ENCODE measurements at places on chromosomes 4 and X. TPM values are rescaled to one million over a fixed set of nuclear protein-coding genes. Genes with fewer than 3 reads are reported as not detected.

- H3K27me3 ChIP-seq, result no peaks in the 10 kb centered on the region
- DNase-seq, result no peak
- no peaks in the 10 kb centered on the region for H3K4me1 ChIP-seq
- no peak overlapping the region for H3K4me3 ChIP-seq
- H3K36me3 ChIP-seq, result no peaks in the 10 kb centered on the region
These were observed 4.3 kb upstream of the SLC4A4 start for GRCh38 chr4:71334465-71334882.

The STK32B gene
- 18.2 TPM for total RNA-seq

DNA sequence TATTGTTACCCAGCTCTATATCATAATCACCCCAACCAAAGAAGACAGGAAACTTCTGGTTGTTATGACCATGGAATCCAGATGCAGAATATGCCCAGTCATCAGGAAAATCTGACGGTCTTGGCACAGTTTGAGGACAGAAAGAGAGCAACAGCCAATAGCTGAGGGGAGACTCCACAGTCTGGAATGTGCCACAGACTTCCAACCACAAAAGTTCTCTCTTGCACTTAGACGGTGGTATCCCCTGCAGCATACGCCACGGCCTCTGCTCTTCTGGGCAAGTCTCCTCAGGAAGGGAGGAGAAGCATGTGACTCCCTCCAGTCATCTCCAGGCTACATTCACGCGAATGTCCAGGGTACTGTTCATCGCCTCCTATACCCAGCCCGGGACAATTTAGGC, 18.4 kb downstream of the ZNF827 start:
- H3K36me3 ChIP-seq, result no peaks in the 10 kb centered on the region
- H3K4me1 ChIP-seq, result peaks cover 5% of the 10 kb centered on the region
- DNase-seq, result no peak
- no peak overlapping the region for H3K4me3 ChIP-seq

DNA sequence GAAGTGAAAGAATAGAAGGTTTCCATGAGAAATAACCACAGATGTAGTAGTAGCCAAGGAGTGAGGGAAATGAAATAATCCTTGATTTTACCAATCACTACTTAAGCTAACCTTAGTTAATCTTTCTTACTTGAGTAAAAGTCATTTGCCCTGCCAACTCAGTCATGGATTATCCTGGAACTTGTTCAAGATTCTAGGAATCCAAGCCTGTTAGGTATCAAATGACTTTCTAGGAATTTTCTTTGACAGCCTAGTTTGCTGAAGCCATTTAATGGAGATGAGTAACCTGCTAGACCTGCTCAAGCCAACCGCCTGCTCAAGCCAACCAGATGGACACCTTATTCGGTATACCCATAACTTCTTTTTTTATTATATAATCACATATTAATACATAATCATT, 180.5 kb downstream of the KLHL13 start:
- H3K36me3 ChIP-seq, result no peaks in the 10 kb centered on the region
- no peak overlapping the region for H3K4me3 ChIP-seq
- no peak for DNase-seq
- no peak overlapping the region for H3K27ac ChIP-seq
- no peaks in the 10 kb centered on the region for H3K27me3 ChIP-seq
- no peaks in the 10 kb centered on the region for H3K4me1 ChIP-seq

DNA sequence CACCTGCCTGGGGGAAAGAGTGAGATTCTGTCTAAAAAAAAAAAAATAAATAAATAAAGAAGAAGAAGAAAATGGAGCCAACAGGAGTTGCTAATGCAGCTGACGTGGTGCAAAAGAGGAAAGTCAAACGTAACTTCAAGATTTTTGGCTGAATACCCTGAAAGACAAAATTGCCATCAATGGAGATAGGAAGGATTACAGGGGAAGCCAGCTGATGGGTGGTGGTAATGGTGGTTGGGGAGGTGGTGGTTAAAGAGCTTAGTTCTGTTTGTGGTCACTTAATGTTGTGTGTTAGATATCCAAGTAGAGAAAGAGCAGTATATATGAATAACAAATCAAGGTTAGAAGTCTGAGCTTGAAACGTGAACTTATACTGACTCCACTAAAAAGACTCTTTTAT, 225.4 kb downstream of the ARHGAP24 start:
- H3K27ac ChIP-seq, result no peak overlapping the region
- H3K4me1 ChIP-seq, result no peaks in the 10 kb centered on the region
- H3K4me3 ChIP-seq, result no peak overlapping the region

DNA sequence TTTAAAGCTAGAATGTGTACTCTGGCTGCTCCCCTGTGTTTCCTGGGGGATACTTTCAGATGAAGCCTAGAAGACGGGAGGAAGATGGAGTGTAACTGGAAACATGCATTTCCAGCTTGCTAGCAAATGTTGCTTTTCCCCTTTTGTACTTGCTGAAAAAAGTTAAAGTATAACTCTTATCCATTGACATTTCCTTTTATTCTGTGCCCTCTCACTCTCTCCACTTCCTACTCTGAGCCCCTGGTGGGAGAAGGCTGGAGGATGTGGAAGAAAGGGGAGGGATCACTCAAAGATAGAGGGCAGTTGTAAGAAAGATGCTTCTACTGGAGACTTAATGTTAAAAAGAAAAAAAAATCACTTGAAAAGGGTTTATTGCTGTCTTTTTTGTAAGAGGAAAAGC, 396.5 kb downstream of the DTHD1 start:
- no peaks in the 10 kb centered on the region for H3K27me3 ChIP-seq
- no peak overlapping the region for H3K4me3 ChIP-seq
- DNase-seq, result no peak

DNA sequence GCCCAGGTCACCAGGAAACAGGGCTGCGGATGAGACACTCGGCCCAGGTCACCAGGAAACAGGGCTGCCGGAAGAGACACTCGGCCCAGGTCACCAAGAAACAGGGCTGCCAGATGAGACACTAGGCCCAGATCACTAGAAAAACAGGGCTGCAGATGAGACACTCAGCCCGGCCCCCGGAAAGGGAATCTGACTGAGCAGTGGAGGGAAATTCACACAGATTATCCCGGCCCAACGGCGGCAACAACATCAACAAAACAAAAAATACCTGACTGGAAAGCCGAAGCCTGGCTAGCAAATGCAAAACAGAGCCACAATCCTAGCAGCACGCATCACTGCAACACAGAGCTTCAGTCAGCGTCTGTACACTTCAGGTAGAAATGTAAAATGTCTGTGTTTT, 20.7 kb downstream of the AFAP1 start:
- no peak for DNase-seq
- no peaks in the 10 kb centered on the region for H3K36me3 ChIP-seq
- H3K27me3 ChIP-seq, result no peaks in the 10 kb centered on the region
- H3K4me1 ChIP-seq, result no peaks in the 10 kb centered on the region

DNA sequence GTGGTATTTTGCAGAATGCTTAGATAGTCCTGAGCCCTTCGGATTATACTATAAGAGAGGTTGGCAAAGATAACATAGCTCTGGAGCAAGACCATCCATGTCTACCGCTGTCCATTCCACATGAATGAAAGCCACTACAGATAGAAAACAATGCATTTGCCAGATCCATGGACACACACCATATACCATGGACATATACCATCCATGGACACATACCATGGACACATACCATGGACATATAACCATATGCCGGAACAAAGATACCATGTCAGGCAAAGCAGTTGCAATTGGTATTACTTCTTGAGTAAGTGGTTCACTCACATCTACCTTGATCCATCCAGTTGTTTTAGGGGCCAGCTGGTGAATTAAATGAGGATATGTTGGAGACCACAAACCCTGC, 53.2 kb upstream of the ATP6AP2 start:
- H3K27ac ChIP-seq, result no peak overlapping the region
- no peak for DNase-seq
- H3K36me3 ChIP-seq, result no peaks in the 10 kb centered on the region

- no peaks in the 10 kb centered on the region for H3K4me1 ChIP-seq
- DNase-seq, result no peak
- H3K4me3 ChIP-seq, result no peak overlapping the region
- no peak overlapping the region for H3K27ac ChIP-seq
- H3K36me3 ChIP-seq, result peaks cover under 1% of the 10 kb centered on the region
These were observed 171.8 kb upstream of the PACRGL start for GRCh38 chr4:20528508-20528907.

- H3K4me1 ChIP-seq, result no peaks in the 10 kb centered on the region
- H3K4me3 ChIP-seq, result no peak overlapping the region
- H3K36me3 ChIP-seq, result no peaks in the 10 kb centered on the region
- DNase-seq, result no peak
- H3K27me3 ChIP-seq, result no peaks in the 10 kb centered on the region
- no peak overlapping the region for H3K27ac ChIP-seq
These were observed 57.5 kb downstream of the PCDH18 start for GRCh38 chr4:137474711-137475301.

All from kidney (tissue), 22 donors.